Gastroesophageal sphincter (tissue), 4 donors: ENCODE measurements at places on chromosomes 7 and 10.
A peak's percentile ranks its signal among the peaks of the same experiment; 100 is the strongest.

DNA sequence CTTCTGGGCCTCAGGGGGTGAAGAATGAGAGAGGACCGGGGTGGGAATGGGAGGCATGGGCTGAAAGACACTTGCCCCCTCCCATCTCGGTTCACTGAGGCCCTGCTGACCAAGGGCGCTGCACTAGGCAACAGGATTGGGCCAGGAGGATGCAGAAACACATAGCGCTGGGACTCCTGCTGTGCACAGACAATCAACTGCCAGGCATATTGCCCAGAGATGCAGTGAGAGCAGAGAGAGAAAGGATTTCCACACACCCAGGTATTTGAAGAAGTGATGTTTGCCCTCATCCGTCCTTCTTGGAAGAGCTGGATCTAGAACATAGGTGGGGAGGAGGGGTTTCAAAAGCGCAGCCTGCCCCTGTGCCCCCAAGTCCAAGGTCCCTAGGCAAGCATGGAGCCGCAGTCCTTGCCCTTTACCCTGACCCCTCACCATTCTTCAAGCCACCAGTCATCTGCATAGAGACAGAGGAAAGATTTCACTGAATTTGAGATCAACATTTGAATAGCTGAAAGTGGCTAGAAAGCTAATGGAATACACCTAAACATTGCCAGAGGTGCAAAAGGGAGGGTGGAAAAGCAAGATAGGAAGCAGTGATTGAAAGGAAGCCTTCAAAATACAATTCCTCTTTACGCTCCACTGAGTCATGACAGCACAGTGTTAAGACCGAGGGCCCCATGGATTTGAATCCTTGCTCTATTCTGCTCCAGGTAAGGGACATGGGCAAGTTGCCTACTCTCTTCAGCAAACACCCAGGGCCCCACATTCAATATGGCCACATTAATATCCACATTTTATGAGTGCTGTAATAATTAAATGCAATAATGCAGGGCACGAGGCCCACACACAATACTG, 44.2 kb upstream of the TNS3 start:
- H3K36me3 ChIP-seq: no peaks in the 10 kb centered on the region
- H3K27me3 ChIP-seq: no peaks in the 10 kb centered on the region
- no peak overlapping the region for H3K27ac ChIP-seq
- ATAC-seq: no peak
- no peak overlapping the region for H3K4me3 ChIP-seq

DNA sequence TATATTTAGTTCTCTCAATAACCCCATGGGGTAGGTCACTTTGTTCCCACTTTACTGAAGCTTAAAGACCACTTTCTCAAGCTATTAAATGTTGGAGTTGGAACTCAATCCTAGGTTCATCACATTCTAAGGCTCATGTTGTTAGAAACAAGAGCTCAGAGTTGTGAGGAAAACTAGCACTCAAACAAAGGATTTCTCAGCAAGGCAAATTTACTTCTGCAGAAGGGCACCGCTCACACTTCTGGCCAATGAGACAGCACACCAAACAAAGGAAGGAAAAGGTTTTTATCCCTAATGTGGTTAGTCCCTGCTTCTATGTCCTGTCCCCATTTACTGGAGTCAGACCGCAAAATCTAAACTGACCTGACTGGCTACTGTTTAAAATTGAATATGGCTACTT, 214.6 kb upstream of the PHF14 start:
- no peaks in the 10 kb centered on the region for H3K27me3 ChIP-seq
- no peaks in the 10 kb centered on the region for H3K36me3 ChIP-seq
- H3K4me1 ChIP-seq: no peaks in the 10 kb centered on the region

DNA sequence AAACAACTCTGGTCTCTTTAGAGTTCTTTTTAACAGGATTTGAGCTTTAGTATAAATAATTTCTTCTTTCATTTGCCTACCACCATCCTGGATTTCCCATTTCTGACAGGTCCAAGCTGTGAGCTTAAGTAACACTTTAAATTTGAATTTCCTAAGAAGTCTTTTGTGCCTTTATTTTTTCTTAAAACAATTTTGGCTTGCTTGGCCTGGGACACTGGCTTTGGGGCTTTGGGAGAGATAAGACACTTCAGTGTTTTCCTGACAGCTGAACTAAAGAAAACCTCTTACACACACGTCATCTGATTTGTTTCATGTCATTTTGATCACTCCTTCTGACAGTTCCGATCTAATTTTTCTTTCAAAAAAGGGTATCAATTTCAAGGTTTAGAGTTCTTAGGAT, 121.3 kb upstream of the BMPER start:
- ATAC-seq: no peak
- H3K27me3 ChIP-seq: no peaks in the 10 kb centered on the region
- no peak overlapping the region for H3K27ac ChIP-seq
- H3K36me3 ChIP-seq: peaks cover 15% of the 10 kb centered on the region
- H3K4me1 ChIP-seq: no peaks in the 10 kb centered on the region
- H3K4me3 ChIP-seq: no peak overlapping the region

GRCh38 chr7:6317797-6318438, 45.5 kb upstream of the CYTH3 start:
- peaks cover 3% of the 10 kb centered on the region for H3K4me1 ChIP-seq
- H3K27me3 ChIP-seq: no peaks in the 10 kb centered on the region
- ATAC-seq: peak; percentile 94

DNA sequence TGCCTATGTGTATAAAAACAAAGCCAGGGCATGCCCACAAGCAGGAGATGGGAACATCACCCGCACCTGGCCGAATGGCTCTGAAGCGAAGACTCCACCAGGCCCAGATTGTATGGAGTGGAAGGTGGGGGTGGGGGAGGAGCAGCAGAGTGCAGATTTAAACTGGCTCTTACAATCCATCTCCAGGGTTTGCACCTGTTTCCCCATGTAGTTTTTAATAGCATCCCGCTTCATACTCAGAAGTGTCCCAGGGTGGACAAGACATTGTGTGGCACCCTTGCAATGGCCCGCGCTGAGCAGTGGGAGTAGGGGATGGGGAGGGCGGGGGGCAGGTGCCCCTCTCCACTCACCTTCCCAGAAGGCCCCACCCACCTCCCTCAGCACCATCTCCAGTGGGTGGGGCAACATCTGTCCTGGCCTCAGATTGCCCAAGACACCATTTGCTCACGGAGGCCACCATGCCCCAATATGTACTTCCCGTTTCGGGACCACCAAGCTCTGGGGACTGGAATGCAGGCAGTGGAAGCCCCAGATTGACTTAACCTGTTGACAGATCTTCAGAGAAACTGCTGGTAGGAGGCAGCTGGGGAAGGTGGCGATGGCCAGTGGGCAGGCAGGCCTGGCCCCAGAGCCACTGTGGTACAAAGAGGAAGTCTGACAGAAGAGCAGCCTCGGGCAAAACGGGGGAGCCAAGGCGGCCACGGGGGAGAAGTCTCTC, 23.0 kb downstream of the VSIR start:
- H3K27me3 ChIP-seq: no peaks in the 10 kb centered on the region
- no peak for ATAC-seq
- no peaks in the 10 kb centered on the region for H3K4me1 ChIP-seq
- peak overlapping the region; percentile 72 for H3K27ac ChIP-seq

- no peaks in the 10 kb centered on the region for H3K36me3 ChIP-seq
- H3K27ac ChIP-seq: no peak overlapping the region
- no peaks in the 10 kb centered on the region for H3K4me1 ChIP-seq
- no peak overlapping the region for H3K4me3 ChIP-seq
Observed at GRCh38 chr7:137196648-137197047, 146.9 kb downstream of the PTN start.

GRCh38 chr10:127635882-127636281, 86.8 kb downstream of the NPS start:
- H3K27me3 ChIP-seq: no peaks in the 10 kb centered on the region
- ATAC-seq: no peak
- H3K4me3 ChIP-seq: no peak overlapping the region
- H3K27ac ChIP-seq: no peak overlapping the region

GRCh38 chr10:33334805-33335550, 511 bp upstream of the NRP1 start:
- H3K4me3 ChIP-seq: peak overlapping the region; percentile 81
- peaks cover 58% of the 10 kb centered on the region for H3K4me1 ChIP-seq
- no peaks in the 10 kb centered on the region for H3K27me3 ChIP-seq
- H3K36me3 ChIP-seq: no peaks in the 10 kb centered on the region
- ATAC-seq: peak; percentile 79

DNA sequence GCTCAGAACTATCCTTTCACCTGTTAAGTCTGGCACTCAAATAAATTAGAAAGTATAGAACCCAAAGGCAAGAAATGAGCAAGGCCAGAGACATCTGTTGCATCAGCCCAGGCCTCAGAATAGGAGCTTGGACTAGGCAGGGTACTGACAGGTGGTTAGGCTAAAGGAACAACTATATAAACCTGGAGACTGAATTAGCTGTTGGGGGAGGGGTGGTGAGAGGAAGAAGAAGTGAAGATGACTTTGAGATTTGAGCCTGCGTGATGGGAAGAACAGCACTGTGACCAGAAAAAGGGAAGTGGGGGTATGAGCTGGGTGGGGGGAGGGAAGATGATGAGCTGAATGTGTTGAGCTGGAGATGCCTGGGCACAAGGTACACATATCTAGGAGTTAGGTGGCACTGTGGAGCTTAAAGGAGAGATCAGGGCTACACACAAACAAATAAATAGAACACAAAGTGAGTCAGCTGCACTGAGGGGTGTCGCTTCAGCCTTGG, 244.7 kb downstream of the PTEN start:
- H3K4me1 ChIP-seq: no peaks in the 10 kb centered on the region
- H3K36me3 ChIP-seq: no peaks in the 10 kb centered on the region
- no peak overlapping the region for H3K27ac ChIP-seq
- no peaks in the 10 kb centered on the region for H3K27me3 ChIP-seq
- no peak for ATAC-seq

DNA sequence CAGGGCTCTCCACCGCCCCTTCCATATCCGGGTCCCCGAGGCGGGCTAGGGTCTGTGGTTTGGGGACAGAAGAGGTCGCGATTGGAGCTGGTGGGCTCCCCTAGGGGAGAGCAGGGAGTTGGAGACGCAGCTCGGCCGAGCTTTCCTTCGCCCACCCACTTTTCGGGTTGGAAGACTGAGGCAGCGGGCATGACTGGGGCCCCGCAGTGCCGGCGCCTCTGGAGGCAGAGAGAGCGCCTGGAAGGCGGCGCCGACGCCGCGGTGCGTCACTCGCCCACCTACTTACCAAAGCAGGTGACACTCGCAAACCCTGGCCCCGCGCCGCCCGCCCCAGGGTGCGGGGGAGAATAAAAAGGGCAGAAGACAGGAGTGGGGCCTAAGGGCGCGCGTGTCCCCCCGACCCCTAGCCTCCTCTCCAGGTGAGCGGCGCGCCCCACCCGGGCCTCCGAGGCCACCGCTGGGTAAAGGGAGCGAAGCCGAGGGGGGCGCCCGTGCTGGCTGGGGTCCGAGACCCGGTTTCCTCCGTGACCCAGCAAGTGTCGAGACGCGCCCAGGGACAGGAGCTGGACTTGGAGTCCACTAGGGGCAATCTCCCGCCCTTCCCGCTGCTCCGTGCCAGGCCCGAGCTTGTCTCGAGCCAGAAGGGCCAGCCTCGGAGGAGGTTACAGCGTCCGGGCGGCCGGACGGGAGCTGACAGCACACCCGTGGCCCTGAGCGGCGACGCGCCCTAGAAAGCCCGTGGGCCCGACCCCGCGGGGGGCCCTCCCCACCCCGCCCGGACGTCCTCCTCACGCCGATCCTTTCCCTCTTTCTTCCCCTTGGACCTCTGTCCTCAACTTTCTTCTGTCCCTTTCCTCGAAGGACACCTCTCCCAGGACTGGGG, 34.4 kb upstream of the GRID1 start:
- ATAC-seq: peak; percentile 21
- peak overlapping the region; percentile 90 for H3K27ac ChIP-seq
- no peaks in the 10 kb centered on the region for H3K27me3 ChIP-seq
- H3K4me1 ChIP-seq: no peaks in the 10 kb centered on the region

GRCh38 chr7:127214956-127215718, 37.6 kb downstream of the GRM8 start:
- H3K36me3 ChIP-seq: no peaks in the 10 kb centered on the region
- ATAC-seq: no peak
- H3K4me3 ChIP-seq: no peak overlapping the region
- no peaks in the 10 kb centered on the region for H3K27me3 ChIP-seq
- no peak overlapping the region for H3K27ac ChIP-seq

DNA sequence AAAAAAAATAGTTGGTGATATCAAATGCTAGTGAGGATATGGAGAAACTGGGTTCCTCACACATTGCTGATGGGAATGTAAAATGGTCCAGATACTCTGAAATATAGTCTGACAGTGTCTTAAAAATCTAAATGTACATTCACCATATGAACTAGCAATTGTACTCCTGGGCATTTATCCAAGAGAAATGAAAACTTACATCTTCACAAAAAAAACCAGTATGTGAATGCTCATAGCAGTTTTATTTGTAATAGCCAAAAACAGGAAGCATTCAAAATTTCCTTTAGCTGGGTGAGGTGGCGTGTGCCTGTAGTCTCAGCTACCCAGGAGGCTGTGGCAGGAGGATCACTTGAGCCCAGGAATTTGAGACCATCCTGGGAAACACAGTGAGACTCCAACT, 2.1 kb upstream of the SSC4D start:
- H3K4me1 ChIP-seq: no peaks in the 10 kb centered on the region
- H3K27me3 ChIP-seq: peaks cover 4% of the 10 kb centered on the region
- ATAC-seq: no peak
- no peaks in the 10 kb centered on the region for H3K36me3 ChIP-seq
- H3K27ac ChIP-seq: no peak overlapping the region

DNA sequence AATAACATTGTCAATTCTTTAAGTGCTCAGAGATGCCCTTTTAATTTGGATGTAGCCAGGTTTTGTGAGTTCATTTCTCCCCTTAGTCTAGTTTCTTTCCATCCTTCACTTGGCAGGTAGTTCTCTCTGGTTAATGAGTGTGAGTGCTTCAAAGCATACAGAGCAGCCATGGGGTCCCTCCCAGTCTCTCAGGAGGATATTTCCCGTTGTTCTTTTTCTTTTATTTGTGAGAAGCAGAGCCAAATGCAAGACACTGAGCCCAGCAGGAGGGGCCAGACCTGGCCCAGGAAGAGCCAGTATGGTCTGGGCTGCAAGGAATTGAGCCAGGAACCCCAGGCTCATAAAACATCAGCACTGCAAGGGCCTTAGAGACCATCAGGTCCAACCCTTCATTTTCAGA, 52.4 kb downstream of the PLCE1 start:
- H3K4me3 ChIP-seq: no peak overlapping the region
- no peaks in the 10 kb centered on the region for H3K4me1 ChIP-seq
- no peaks in the 10 kb centered on the region for H3K27me3 ChIP-seq
- no peak for ATAC-seq
- no peaks in the 10 kb centered on the region for H3K36me3 ChIP-seq

DNA sequence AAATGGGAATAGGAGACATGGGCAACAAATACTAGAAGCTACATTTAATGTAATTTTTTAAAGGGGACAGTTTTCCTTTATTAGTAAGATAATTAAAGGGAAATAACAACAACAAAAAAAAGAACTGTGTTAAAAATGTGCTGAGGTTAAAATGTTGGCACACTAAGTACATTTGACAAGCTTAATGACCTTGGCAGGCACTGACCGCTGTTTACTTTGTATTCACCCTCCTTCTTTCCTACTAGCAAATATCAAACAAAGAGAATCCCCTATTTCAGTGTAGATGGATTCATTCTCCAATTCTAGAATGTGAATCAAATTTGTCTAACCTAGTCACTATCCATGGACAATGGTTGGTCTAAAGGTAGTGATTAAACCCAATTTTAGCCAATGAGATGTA, 77.5 kb upstream of the TOMM7 start:
- no peaks in the 10 kb centered on the region for H3K4me1 ChIP-seq
- H3K27me3 ChIP-seq: no peaks in the 10 kb centered on the region
- H3K27ac ChIP-seq: no peak overlapping the region
- ATAC-seq: no peak
- H3K4me3 ChIP-seq: no peak overlapping the region
